ENCODE measurements at places on chromosomes 16 and 17.
A peak's percentile ranks its signal among the peaks of the same experiment; 100 is the strongest.

DNA sequence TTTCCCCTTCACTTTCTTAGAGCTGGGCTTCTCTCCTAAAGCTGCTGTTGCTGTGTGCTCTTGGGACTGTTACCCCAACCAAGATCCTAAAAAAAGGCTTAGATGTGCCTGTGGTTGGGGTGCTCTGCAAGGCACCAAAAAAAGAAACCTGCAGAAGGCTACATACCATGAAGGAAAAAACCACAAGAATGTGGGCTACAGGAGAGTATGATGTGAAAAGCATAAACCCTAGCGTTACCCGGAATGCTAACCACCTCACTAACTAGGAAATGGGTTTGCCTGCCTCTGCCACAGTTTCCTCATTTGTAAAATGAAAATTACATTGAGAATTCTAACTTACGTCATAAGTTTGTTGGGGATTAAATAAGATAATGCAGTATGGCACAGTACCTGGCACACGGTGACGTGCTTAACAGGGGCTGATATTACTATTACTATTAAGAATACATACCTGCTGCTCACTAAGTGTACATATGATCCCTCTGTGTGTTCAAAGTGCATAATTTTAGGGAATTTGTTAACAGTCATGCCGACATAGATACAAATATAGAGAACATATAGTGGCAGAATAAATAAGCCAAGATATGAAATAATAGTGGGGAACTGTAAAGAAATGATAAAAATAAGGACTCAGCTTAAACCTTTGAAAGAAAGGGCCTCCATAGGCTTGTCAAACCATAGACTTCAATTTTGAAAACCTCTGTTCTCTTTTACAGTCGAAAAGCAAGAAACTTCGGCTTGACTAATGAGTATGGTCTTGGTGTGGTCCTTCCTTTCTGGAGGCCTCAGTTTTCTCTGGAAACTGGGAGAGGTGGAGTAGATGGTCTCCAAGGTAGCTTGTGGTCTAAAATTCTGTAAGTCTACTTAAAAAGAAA is 177.8 kb upstream of the TBX2 start:
- no peak for DNase-seq

DNA sequence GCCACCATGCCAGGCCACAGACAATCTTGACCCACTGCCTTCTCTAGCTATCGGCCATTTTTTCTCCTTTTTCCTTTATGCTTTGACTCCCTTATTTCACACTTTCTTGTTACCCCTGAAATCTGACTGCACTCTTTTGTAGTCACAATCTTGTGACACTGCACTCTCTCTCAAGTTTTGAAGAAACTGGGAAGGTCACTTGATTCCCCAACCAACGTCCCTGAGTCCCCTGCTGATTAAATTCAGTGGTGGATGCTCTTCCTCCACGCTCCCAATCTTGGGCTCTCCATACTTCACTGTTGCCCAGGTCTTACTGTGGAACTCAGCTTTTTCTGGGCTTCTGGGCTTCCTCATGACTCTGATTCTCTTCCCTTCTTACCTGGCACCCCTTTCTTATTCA is 33.9 kb downstream of the PECAM1 start:
- no peak for DNase-seq

- peak; percentile 78 for DNase-seq
These were observed 155.1 kb downstream of the RBFOX1 start for GRCh38 chr16:7487574-7488323.

DNA sequence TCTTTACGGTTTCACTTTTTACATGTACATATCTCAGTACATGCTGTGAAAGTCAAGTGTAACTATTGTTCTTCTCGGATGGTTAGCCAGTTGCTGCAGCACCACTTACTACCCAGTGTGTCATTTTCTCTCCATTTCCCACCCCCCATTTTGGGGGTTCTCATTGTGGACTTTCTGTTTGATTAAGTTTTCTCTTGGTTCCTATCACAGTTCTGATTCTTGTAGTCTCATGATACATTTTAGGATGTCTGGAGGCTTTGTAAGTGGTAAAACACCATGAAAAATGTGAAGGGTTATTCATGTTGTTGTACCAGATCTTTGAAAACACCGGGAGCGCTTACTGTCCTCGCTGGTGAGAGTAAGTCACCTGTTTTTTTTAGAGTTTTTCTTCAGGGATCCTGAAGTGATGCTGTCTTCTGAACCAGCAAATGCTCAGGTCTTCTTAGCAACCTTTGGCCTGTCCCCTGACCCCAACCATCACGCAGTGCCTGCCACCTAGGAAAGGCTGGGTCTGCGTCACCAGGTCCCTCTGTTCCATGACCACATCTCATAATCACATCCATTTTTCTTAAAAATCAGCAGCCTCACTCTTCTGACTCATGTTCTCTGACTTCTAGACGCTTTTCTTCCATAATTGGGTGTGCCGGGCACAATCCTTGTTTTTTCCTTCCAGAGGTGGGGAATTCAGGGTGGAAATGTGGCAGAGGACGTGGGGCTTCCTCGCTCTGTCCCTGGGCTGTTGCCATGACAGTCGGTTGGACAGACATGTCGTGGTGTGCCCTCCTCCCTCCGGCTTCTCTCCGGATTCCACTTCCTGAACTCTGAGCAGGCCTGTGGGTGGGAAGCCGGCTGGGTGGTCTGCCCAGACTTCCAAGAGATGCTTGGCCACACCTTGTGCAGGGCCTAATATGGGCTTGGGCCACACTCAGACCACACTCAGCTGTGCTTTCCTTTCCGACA is 102.6 kb downstream of the NTN1 start:
- no peak for DNase-seq

DNA sequence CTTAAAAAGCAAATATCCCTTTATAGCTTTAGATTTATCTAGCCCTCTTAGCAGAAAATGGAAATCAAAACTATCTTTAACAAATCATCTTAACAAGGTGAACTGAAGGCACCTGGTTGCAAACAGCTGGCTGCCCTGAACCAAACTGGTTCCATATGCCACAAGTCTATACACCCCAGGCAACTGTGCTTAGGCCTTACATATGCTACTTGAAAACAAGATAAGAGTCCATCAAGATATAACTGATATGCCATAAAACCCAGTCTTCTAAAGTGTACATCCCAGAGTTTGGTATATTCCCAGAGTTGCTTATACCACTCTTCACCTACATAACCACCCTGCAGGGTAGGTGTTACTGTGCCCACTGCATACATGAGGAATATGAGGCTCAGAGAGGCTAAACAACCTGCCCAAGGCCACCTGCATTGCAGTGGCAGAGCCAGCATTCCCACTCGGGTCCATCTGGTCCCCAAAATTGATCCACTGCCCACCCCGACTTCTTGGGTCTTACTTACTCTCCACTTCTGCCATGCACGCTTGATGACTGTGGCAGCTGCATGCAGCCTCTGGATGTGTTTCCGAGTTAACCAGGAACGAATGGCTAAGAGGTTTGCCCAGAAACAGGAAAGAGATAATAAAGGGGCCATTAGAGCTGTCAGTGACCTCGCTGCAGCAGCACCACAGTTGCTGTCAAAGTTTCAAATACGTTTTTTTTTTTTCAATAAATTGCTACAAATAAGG is 12.2 kb downstream of the ZNHIT3 start:
- DNase-seq = no peak

DNA sequence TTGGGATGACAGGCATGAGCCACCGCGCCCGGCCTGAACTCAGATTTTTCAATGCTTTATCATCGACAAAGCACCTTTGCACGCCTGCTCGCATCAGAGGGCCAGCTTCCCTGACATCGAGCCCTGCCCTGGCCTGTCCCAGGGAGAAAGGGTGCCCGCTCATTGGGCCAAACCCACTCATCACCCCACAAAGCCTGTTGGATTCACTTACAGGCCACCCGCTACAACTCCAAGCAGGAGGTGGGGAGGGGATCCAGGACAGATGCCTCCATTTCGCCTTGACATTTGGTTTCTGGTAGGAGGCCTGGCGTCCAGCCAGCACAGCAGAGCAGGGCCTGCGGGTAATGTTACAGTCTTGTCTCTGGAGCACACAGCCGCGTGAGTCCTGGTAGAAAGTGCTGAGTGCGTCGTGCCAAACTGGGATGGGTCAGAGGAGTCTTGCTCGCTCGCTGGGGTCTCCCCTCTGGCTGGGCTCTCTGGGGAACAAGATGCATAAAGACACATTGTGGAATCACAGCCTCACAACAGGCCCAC is 19.8 kb downstream of the SMTNL2 start:
- peak; percentile 31 for DNase-seq

DNA sequence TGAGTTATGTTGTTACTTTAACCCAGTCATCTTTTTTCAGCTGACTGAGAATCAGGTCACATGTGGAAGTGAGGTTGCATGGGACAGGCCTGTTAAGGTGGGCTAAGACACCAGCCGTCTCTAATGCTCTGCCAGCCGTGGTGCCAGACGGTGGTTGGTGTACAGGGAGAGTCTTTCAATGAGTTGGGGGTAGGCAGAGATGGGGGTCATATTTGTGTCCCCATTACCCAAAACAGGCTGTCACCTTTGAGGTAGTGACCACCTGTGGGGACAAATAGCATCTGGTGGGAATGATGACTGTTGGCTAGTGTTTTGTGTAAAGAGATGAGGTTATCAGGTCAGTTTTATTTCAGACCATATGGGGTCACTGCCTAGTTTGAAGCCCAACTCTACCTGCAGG is 1.8 kb downstream of the RPL38 start:
- no peak for DNase-seq

GRCh38 chr17:55774846-55775271 is 24.0 kb downstream of the PCTP start:
- DNase-seq = peak; percentile 77

GRCh38 chr16:22971346-22971924 is 157.5 kb downstream of the HS3ST2 start:
- no peak for DNase-seq

GRCh38 chr17:16255481-16255921 is 38.5 kb downstream of the PIGL start:
- DNase-seq = no peak

DNA sequence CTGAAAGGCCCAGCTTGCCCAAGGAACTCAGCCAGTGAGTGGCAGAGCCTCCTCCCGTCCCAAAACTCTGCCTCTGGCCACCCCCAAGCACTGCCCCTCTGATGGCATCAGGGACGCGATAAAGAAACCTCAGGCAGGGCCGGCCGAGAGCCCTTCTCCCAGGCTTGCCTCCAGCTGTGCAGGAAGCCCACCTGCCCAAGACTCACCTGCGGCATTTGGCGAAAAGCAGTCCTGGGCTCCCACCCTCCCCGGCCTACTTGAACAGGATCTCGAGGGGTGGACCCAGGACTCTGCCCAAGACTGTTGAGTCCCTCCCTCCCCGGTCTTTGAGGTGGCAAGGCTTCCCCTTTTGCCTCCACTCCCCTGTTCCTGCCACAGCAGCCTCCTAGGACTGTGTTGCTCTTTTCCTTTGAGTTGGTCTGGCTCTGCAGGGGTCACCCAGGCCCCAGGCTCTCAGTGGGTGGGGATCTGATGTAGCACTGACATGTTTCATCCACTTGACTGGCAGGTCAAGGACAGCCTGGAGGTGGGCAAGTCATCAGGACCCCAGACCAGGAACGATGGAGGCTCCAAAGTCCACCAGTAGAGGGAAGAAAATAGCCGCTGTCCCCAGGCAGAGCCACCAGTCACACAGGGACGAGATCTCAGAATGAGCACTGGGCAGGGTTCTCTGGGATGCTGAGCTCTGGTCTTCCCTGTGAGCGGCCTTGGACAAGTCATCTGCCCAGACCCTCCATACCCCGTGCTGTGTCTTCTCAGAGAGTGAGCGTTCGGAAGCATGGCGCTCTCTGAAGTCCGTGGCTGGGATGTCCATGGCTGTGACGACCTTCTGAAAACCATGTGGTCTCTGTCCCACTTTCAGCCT is 111.0 kb upstream of the TNRC6C start:
- DNase-seq = no peak

GRCh38 chr17:1493291-1493980 is 950 bp upstream of the MYO1C start:
- no peak for DNase-seq

- no peak for DNase-seq
These were observed 74.1 kb downstream of the ASIC2 start for GRCh38 chr17:33218698-33219601.

- DNase-seq = no peak
These were observed 11.5 kb downstream of the UBALD2 start for GRCh38 chr17:76276461-76277299.

GRCh38 chr16:66605177-66605978 is 874 bp downstream of the CMTM3 start:
- peak; percentile 55 for DNase-seq

DNA sequence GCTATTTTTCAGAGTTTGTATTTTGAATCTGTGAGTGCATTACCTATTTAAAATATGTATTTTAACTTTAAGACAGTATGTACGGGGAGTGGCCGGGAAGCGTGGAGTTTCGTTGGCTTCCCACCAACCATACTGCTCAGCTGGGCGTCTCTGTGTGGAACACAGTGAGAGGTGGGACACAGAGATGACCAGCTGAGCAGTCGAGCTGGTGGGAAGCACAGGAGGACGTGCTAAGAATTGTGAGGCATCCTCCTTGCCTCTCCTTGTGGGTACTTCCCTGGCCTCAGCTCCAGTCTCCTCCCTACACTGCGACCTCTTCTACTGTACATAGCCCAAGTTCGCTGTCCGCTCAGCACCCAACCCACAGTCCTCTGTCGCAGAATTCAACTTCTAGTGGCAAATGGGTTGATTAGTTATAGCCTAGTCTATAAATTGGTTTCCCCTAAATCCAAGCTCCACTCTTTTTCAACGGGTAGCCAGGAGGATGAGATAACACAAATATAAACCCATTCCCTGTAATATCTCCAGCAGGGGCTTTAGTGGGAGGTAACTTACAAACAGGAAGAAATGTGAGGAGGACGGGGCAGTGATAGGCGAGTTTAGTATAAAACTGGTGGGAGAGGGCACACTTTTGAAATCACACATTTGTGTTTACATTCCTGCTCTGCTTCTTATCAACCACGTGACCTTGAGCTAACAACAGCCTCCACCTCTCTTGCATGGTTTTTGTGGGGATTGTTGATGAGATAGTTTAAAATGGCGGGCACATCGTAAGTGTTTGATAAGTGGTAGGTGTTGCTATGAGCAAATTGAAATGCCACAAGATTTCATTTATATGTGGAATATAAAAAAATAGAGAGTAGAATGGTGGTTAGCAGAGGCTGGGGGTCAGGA is 211.9 kb upstream of the HS3ST3A1 start:
- no peak for DNase-seq

GRCh38 chr17:68972119-68972704 is 17.0 kb upstream of the ABCA8 start:
- DNase-seq = no peak

DNA sequence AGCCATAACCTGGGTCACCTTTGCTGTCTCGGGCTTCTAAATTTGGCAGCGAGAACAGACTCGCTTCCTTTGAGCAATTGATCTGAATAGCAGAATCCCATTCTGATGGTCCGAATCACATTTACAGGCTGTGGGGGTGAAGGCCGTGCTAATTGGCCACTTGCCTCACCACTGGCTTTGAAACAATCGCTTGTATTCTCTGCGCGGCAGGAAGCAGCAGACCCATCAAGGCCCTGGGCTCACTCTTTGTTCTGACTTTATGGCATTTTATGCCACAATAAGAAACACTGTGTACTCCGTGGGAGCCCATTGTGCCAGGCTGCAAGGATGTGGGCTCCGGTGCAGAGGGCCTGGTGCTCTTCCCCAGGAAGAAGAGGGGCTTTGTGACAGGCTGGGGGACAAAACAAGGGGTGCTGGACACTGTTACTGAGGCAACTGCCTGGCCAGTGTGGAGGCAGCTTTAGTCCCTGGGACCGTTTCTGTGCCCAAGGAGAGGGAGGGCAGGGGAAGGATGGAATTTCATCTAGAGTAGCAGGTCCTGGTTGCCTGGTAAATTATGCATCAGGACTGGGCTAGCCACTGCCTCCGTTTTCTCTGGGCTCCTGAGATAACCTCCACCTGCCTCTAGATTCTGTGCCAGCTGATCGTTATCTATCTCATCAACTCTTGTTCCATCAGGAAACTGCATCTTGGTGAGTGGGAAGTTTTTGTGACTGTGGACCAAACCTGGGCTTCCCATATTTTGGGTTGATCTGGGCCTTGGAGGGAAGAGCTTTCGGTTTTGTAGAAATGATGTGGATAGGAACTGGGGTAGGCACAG is 78.5 kb downstream of the MRC2 start:
- DNase-seq = no peak

All from NCI-H1417 (cell line).